AG08395 (cell line): ENCODE measurements at places on chromosomes 12 and 14.

GRCh38 chr12:131833288-131833895, 5.2 kb downstream of the MMP17 start:
- DNase-seq: no peak

GRCh38 chr12:104456950-104457745, 400 bp downstream of the CHST11 start:
- peak; percentile 58 for DNase-seq

DNA sequence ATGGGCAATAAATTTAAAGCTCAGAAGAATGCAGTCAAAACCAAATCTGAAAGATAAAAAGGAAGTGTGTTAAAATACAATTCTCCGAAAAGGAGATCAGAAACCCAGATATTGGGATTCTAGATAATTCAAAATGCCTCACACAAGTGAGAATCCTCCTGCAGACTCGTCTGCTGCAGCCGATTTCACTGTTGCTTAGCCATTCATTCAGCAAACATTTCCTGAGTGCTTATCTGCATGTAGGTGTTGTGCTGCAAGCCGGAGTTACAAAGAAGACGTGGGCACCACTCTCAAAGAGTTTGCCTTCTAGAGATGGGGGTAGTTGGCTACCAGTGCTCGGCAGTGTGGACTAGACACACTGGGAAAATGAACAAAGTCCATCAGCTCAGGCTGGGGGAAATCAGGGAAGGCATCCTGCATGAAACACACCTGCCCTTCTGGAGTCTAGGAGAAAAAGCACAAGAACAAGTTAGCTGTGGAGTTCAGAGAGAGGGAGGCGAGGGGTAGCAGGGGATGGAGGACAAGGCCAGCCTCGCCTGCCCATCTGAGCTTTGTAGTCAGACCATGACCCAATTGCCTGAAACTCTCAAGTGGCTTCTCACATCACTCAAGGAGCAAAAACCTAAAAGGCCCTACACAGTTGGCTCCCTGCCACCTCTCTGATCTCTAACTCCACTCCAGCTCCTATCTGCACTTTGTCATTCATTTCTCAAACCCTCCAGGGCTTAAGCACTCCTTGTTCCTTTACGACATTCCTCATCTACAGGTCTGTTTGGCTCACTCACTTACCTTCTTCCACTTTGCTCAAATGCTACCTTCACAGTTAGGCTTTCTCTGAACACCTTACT, 310.0 kb upstream of the DDHD1 start:
- DNase-seq: no peak

GRCh38 chr14:64812412-64812811, 67.3 kb downstream of the SPTB start:
- DNase-seq: no peak

GRCh38 chr12:10220398-10221077, 7.9 kb downstream of the GABARAPL1 start:
- peak; percentile 65 for DNase-seq
